T-helper 9 cell (primary cell): ENCODE measurements at places on chromosomes 7 and 10.

DNA sequence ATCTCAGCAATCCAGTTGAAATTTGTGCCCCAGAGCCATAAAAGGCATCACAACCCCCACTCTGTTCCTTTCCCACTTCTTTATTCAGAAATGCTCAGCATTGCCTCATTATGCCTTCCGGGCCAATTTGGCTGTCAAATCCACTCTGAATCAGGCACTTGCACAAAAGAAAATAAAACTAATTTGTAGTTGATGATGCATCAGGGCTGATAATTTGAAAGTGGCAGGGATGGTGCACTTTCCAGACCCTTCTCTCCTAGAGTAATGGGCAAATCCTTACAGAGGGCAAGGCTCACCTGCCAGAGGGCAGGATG is 147.9 kb upstream of the PDE1C start:
- no peak for DNase-seq

GRCh38 chr10:112507988-112508387 is 61.0 kb downstream of the VTI1A start:
- no peak for DNase-seq

GRCh38 chr7:92797693-92798092 is 38.7 kb downstream of the CDK6 start:
- DNase-seq = no peak

- no peak for DNase-seq
These were observed 312.6 kb downstream of the SKIDA1 start for GRCh38 chr10:21212912-21213311.

DNA sequence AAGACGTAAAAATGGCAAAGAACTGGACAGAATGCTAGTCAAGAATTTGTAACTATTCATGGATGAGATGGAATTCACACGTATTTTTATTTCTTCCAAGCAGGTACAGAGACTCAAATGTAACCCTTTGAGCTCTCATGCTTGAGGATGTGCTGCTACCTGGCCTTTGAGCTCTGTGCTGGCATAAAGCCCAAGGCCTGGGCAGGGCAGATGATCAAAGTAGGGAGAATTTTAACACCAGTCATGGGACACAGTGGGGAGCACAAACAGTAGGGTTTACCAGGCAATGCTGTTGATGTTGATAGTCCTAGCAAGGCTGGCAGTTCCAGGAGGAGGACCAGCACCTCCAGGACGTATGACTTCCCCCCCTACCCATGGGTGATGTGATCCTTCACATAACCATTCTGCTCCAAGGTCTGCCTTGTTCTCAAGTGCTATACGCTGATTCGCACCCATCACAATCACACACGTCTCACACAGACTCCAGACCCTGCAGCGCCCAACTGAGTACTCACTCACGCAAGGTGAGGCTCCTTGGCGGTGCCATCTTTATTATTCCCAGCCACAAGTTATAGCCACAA is 48.6 kb upstream of the DLG5 start:
- no peak for DNase-seq

DNA sequence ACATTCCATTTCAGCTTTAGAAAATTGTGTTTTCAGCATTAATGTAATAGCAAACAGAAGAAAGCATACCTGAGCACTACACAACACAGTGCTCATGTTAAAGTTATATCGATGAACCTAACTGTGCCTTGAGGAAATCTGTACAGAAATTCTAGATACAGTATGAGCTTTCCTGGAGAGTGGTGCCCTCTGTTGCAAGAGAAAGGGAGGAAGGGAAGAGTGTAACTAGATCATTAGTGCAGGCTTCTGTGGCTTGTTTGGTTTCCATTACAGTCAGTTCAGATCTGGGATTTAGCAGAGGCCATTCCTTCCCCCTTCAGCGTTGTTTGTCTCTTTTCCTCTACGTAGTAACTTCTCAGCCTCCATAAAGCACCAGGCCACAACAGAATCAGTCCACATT is 139.7 kb downstream of the HTR7 start:
- DNase-seq = no peak

GRCh38 chr10:9926881-9927280 is 1090.8 kb upstream of the CELF2 start:
- DNase-seq = no peak

- DNase-seq = no peak
These were observed 160.4 kb downstream of the RPS24 start for GRCh38 chr10:78194050-78194449.
